ENCODE measurements at places on chromosomes 3 and 15.

DNA sequence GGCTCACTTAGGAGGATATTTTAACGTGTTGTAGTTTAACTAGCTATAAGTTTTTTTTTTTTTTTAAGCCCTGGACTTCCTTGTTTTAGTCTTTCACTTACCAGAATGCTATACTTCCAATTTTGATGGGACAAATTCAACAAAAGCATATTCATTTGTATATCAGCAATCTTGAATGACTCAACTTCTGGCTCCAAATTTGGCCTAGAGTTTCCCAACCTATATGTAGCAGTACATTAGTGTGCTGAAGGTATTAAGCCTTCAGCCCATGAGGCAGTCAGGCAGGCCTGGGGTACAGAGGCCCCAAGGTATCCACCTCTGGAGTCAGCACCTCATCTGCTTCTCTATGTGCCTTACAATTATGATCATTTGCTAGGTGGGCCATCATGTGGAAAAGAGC, 5.9 kb downstream of the PBRM1 start:
- no peak for DNase-seq

DNA sequence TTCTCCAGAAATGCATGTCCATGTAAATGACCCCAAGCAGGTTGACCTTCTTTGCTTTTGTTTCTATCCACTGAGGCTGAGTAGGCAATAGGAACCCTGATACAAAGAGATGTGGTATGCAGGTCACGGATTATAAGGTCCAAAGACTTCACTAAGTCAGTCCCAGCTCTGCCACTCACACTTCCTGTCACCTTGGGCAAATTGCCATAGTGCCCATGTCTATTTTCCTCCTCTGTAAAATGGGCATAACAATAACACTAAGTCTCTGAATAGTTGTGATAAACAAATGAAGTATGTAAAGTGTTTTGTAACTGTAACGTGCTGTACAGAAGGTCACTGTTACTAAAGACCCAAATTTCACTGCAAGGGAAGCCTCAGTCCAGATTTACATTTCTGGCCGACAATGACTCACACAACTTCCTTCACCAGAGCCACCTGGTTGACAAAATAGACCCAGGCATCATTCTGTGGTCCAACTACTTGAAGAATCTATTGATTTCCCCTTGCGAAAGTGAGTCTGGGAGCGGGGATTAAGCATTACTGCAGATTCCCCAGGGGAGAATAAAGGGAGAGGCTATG, 175.4 kb upstream of the LPP start:
- DNase-seq, result no peak

- no peak for DNase-seq
Measured at GRCh38 chr3:132749786-132750185, 27.6 kb upstream of the NPHP3 start.

DNA sequence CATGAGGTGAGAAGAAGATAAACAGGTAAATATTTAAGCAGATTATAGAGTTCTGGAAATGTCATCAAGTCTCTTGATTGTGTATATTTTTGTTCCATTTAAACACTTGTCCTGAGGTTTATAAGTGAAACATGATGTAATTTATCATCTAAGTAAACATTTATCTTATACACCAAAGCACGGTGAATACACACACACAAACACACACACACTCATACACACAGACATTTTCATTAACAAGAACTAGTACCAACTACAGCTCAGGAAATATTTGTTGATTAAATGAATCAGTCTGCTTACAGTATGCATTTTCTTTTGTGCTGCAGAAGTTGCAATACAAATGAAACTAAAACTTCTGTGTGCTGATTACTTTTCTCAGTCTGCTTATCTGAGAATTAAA, 357.3 kb downstream of the ZBTB20 start:
- no peak for DNase-seq

GRCh38 chr15:101451846-101452245, 37.7 kb downstream of the PCSK6 start:
- DNase-seq, result no peak

GRCh38 chr3:122947738-122948137, 79.8 kb downstream of the SEMA5B start:
- DNase-seq, result no peak

- DNase-seq, result no peak
Measured at GRCh38 chr3:71384388-71384787, 199.1 kb downstream of the FOXP1 start.

- DNase-seq, result peak; percentile 71
Measured at GRCh38 chr15:90838139-90838538, 30.2 kb upstream of the FURIN start.

GRCh38 chr3:16382845-16383244, 117.8 kb downstream of the OXNAD1 start:
- no peak for DNase-seq

DNA sequence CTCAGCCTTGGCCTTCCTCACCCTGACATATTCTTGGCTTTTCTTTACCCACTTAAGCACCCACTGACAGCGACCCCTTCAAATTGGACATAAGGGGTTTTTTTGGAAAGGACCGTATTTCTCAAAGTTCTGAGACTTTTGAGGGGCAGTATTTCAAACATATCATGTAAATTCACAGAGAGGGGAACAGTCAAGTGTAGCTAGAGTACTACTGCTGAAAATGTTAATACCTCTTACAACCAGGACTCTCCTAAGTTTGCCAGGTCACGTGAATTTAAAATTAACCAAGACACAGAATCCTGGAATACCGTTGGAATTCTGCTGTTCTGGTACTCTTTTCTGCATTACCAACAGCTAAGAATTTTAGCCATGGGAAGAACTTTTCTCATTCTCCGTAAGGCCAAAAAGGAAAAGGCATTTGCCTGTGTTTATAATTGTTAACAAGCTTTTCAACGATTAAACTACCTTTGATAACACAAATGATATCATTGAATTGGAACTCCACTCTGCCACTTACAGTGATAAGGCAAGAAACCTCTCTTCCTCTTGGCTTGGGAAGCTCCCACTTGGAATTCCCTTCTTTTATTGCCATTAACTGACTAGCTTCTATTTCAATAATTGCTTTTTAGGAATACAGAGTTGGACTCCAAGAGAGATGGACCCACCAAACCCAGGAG, 597 bp upstream of the GBE1 start:
- DNase-seq, result no peak

DNA sequence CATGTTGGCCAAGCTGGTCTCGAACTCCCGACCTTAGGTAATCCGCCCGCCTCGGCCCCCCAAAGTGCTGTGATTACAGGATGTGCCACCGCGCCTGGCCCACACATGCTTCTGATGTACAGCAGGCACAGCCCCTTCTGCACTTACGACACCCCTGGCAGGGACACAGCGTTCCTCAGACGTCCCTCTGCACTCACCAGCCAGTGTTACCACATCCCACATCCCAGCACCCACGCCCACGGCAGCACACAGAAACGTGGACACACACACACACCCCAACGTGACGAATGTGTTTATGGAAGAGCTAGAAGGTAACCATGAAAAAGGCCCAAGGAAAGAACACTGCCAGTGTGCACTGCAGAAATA, 576 bp upstream of the RPAP1 start:
- no peak for DNase-seq

DNA sequence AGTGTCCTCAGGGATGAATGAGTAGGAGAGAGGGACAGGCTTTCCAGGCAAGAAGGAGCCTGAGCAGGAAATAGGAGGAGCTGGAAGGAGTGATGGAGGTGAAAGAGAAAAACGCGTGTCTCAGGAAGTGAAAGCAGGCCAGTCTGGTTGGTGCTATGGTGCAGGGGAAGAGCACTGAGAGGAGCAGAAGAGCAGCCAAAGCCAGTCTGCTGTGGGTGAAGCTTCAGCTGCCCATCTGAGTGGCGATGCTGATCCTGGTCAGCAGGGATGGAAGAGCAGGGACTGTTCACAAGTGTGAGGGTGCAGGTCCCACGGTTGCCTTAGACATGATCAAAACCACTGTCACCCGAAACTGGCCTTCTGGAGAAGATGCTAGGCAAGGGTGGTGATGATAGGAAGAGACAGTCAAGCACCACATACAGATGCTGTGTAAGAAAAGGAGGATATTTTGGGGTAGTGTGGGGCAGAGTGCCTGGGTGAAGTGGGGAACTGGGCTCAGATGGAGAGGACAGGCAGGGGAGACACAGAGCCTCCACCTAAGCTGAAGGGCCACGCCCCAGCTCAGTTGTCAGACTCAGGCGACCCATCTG, 5.5 kb upstream of the KY start:
- DNase-seq, result no peak

GRCh38 chr3:82448320-82448719, 686.9 kb upstream of the GBE1 start:
- DNase-seq, result no peak

GRCh38 chr3:126269354-126269753, 87.9 kb downstream of the KLF15 start:
- DNase-seq, result no peak

- DNase-seq, result no peak
Measured at GRCh38 chr15:67372543-67372942, 118.0 kb downstream of the IQCH start.

DNA sequence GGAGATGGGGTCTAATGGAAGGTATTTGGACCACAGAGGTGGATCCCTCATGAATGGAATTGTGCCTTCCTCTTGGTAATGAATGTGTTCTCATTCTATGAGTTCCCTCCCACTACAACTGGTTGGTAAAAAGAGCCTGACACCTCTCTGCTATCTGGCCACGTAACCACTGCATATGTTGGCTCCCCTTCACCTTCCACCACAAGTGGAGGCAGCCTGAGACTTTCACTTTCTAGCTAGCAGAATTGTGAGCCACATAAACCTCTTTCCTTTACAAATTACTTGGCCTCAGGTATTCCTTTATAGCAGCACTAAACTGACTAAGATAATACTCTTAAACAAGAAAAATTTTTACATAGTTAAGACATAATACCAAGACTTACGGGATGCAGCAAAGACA, 155.3 kb downstream of the NR1I2 start:
- no peak for DNase-seq

GRCh38 chr15:85414037-85414436, 33.6 kb downstream of the AKAP13 start:
- no peak for DNase-seq

DNA sequence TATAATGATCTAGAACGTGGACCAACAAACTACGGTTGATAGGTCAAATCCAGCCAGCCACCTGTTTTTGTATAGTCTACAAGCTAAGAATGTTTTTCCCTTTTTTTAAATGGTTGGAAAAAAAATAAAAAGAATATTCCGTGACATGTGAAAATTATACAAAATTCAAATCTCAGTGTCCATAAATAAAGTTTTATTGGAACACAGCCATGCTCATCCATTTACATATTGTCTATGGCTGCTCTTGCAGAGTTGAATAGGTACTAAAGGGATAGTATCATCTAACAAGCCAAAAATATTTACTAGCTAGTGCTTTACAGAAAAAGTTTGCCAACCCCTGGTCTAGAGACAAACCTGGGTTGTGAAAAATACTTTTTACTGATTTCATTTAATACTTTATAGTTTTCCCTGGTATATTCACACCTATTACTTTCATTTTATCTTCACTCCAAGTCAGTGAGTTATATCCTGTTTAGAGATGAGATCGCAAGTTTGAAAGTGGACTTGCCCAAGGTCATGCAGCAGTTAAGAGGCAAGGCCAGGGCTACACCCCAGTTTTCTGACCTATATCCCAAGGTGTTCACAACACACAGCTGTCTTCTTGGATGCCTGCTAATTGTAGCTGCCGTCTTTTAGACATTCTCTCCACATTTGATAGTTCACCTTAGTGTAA, 58.4 kb downstream of the IGF2BP2 start:
- DNase-seq, result no peak

GRCh38 chr15:80694611-80695098, 455 bp upstream of the ABHD17C start:
- no peak for DNase-seq

- no peak for DNase-seq
Measured at GRCh38 chr3:100087198-100087597, 27.1 kb downstream of the FILIP1L start.

DNA sequence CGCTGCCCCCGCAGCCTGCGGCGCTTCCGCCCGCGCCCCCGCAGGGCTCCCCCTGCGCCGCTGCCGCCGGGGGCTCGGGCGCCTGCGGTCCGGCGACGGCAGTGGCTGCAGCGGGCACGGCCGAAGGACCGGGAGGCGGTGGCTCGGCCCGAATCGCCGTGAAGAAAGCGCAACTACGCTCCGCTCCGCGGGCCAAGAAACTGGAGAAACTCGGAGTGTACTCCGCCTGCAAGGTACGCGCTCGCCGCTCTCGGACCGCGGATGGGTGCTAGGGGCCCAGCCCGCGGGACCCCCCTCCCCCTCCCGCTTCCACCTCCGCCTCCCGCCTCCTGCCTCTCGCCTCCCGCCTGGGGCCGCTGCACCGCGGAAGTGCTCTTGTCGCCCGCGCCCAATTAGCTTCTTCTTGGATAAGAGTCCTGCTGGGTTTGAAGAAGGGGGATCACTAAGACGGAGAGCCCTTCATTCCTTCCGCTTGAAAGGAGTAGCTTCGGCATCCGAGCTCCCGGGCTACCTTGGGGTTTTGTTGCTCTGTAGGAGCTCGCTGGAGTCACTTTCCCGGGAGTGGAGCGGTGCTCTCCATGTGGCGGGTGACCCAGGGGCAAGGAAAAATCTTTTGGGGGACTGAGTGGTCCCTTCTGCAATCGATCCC, 426 bp downstream of the KAT2B start:
- peak; percentile 54 for DNase-seq

- no peak for DNase-seq
Measured at GRCh38 chr3:125189378-125190165, 23.0 kb downstream of the SLC12A8 start.

DNA sequence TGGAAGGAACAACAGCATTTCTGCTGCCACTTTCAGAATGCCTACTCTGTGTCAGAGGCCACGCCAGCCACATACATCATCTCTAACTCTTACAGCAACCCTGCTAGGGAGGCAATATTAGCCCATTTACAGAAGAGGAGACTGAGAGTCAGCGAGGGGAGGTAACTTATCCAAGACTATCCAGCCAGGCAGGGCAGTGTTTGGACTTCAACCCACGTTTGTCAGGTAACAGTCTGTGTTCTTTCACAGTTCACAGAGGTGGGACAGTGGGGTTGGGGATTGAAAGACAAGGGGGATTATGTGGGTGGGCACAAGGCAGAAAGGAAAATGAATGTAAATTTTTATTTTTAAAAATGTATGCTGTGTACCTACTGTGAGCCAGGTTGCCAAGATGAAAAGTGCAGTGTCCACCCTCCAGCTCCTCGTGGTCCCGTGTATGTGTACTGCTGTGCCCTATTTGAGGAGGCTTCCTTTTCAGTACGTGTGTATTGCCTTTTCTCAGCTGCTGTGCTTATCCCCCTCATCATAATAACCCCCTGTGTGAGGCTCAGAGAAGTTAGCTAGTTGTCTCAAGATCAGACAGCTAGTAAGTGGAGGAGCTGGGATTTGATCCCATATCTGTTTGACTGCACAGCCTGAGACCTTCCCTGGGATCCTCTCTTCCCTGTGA, 16.5 kb upstream of the ATP2B2 start:
- no peak for DNase-seq
